Myocyte (in vitro differentiated cells): ENCODE measurements at places on chromosomes 11 and 22. TPM values are rescaled to one million over a fixed set of nuclear protein-coding genes. Genes with fewer than 3 reads are reported as not detected.

The OR4A47 gene
- not detected in 2 replicates for total RNA-seq

The OR4D5 gene
- total RNA-seq: not detected in 2 replicates

The MRPL40 gene
- 38.7 and 45.2 TPM in 2 replicates for total RNA-seq

The TECTA gene
- 0.70 and 1.2 TPM in 2 replicates for total RNA-seq

The RELT gene
- total RNA-seq: 3.4 and 10.2 TPM in 2 replicates

The OR5B12 gene
- total RNA-seq: not detected in 2 replicates

The NUP160 gene
- total RNA-seq: 17.1 and 17.8 TPM in 2 replicates

The PPP1R14B gene
- total RNA-seq: 656 and 816 TPM in 2 replicates
